H7 (cell line): ENCODE measurements at places on chromosomes 12 and 14.

GRCh38 chr12:7387289-7387688, 56.7 kb downstream of the CD163L1 start:
- no peak for DNase-seq

GRCh38 chr12:120737557-120738251, 12.1 kb downstream of the ACADS start:
- peak; percentile 93 for DNase-seq

- no peak for DNase-seq
Observed at GRCh38 chr12:120125792-120126634, 9.5 kb upstream of the RAB35 start.

DNA sequence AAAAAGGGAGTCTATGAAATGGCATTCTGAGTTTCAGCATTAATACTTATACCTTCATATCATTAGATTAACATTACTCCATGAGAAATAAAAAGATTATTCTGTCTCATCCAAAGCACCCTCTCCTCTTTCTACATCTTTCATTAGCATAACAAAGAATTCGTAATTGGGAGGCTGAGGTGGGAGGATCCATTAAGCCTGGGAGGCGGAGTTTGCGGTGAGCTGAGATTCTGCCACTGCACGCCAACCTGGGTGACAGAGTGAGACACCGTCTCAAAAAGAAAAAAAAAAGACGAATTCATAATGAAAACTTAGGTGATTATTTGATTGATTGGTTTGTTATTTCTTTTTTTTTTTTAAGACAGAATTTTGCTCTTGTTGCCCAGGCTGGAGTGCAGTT, 1.8 kb upstream of the CDK17 start:
- DNase-seq: no peak

DNA sequence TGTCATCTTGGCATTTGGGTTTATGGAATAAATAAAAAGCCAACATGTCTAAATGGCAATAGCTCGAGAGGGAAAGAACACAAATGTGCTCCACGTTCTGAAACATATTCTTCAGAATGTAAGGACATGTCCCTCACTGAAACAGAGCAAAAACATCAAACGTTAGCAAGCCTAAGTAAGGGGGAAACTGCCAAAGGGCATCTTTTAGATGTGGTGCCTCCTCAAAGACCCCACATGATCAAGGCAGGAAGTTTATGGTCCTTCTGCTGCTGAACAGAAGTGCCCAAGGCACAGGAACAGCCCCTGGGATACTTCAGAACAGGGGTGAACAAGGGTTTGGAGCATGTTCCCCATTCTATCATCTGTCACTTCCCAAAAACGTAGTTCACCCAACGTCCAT, 227.0 kb downstream of the ANO2 start:
- DNase-seq: no peak

GRCh38 chr12:71242511-71242910, 84.7 kb upstream of the TSPAN8 start:
- no peak for DNase-seq

GRCh38 chr14:70780396-70781075, 28.8 kb downstream of the MAP3K9 start:
- no peak for DNase-seq

DNA sequence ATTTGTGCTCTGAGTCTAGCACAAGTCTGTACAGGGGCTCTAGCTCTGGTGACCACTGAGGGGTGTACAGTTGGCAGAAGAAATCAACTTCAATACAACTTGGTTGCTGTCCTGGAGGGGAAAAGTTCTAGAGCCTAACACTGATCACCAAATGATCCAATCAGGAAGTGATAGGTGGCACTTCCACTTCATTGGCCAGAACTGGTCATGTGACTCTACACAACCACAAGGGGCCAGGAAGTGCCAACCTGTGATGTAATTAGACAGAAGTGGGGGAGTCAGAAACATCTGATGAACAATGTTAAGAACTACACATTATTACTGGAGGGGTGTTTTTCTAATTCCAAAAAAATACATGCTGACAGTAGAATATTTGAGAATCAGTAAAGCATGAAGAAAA, 401.6 kb downstream of the VRK1 start:
- DNase-seq: no peak

DNA sequence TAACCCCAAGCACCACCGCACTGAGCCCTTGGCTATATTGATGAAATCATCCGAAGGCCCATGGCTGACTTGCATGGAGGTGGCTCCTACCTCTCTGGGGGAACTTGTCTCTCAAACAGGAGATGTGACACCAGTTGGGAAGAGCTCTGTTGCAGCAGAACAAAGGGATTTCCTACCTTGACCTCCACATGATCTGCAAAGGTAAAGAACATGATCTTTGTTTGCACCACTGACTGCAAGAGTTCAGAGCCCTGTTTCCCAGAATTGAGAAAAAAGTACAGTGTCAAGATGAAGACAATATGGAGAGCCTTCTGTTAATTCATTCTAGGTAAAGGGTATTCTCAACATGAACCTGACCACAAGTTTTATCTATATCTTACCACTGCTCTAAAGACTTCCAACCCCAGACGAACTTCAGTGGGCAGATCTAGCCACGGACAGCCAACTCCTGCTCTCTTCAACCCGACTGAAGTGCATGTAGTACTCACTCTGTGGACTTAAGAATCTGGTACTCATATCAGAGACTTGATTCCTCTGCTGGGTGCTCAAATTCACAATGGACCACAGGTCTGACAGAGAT, 32.1 kb downstream of the ZFYVE26 start:
- DNase-seq: no peak

DNA sequence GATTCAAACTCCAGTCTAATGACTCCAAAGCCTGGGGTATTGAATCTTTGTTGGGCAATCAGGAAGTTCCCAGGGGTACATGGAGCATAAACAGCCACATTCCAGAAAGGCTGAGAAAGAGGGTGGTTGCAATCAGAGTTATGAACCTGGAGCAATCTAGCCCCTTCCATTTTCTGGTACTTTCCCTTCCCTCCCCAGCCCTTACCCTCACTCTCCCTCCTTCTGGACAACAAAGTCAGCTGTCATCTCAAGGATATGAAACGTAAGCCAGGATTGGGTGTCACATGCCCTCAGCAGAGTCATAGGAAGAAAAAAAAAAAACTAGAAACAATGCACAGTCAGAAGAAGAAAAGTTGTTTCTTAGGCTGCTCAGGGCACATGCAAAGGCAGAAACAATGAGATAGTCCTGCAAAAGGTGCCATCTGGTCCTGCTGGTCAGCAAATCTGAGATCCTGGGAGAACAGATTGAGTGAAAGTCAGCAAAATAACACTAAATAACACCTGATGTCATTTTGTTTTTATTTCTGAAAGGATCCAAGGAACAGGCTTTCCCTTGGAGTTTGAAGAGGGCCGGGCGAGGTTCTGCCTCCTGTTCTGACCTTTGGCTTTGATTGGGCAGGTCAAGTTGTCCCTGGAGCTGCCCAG, 27.1 kb downstream of the TMEM229B start:
- no peak for DNase-seq

DNA sequence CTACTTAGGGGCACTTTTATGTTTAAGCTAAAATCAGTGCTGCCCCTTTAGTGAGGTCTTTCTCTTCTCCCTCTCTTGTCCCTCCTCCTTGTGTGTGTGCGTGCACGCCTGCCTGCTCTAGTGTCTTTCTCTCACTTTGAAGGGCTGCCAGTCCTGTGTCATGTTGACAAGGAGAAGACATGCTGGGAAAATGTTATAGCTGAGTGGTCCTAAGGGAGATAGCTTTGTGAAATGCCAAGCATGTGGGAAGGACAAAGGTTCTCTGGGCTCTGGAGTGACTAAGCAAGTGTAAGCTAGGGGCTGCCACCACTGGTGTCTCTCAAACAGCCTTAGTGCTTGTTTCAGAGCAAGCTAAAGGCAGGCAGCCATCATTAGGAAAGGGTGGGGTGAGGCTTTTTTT, 108.4 kb downstream of the EMP1 start:
- DNase-seq: no peak

DNA sequence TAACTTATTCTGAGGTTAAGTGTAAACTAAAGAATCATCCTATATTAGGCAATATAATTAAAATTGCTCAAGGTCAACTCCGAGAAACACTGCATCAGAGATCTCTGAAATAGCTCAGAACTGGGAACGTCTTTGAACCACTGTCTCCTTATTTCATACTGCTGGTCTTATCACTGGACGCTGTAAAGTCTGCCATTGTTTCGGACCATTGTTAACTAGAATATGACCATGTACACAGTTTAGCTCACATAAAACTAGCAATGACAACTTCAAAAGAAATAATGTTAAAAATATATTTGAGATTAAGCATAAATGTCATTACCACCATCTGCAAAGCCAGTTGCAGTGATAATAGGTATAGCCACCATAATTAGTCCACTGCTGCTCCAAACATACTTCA, 2.9 kb downstream of the ABCD2 start:
- no peak for DNase-seq

DNA sequence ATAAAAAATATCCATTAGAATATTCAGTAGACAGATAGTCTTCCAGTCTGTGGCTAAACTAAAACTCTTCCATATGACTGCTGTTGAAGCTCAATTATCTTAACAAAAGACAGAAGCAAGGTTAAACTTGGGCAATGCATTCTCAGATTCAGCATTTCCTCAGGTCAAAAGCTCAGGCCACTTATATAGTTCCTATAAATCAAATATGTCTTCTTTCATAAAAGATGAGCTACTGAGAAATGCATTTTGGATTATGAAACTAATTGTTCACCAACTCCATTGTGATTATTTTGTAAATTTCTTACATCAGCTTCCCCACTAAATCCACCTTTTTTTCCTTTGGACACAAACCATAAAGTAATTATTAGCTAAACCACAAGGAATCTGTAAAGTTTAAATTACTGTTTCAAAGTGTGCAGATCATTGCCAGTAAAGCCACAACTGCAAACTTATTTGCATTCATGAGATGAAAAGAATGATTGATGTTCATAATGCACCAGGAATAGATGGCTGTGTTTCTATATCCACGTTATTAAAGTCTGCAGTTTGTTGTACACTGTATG, 224.4 kb downstream of the FBXL14 start:
- DNase-seq: no peak

DNA sequence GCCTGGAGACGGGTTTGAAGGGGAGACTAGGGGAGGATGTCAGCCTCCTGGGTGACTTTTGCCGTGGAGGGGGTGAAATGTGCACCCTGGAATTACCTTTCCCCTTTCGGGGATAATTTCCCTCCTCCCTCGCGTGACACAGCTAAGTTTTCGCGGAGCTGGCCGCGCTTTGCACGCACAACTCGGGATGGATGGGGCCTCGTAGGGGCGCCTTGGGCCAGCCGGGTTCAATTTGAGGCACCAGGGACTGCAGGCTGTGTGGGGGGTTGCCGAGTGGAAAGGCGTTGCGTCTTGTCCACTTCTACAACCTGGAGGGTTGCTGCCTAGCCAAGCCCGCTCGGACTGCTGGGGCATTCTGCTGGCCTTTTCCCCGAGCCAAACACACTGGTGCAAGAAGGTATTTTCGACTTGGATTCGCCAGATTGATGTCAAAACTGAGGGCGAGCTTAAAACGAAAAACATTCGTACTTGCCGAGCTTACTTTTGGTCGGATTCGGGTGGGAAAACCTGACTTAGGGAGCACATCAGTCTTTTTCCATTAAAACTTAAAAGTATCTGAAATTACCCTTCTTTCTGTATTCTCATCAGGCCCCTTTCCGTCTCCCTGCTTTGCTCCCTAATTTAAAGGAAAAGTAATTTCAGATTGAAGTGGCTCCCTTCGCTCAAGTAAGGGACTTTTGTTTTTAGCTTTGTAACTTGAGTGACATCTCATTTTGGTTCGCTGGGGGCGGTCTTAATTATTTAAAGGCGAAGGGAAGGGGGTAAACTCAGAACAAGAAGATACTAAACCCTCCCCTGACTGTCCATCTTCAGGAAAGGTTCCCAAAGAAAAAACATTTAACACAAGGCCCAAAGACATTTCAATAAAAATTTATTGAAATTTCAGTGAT, 14.3 kb downstream of the TBX3 start:
- DNase-seq: peak; percentile 59

DNA sequence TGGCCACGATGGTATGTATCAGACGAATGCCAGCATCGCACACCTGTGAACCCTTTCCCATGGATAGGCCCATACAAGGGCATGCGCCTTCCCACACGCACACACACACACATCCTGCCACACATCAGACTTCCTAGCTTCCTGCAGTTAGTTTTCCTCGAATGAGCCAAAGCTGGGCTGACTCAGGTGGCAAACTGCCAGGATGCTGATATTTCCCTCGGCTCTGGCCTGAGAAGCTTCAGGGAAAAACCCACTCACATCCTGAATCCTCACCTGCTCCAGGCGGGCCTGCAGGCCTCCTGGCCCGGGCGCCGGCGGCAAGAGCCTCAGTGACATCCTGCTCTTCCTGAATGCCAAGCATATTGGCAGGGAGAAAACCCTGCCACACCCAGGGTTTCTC, 22.4 kb downstream of the CALM1 start:
- no peak for DNase-seq
